ENCODE measurements at places on chromosomes 16 and 17. TPM values are rescaled to one million over a fixed set of nuclear protein-coding genes. Genes with fewer than 3 reads are reported as not detected.

Gene KRT12
- total RNA-seq = not detected

Gene C16orf89
- 2.5 TPM for total RNA-seq

Gene GGA2
- 24.4 TPM for total RNA-seq

Gene CACNB1
- 7.1 TPM for total RNA-seq

Gene GRIN2A
- total RNA-seq = 0.32 TPM

Gene NOD2
- total RNA-seq = not detected

Gene SRR
- 18.0 TPM for total RNA-seq

Gene CACNG5
- not detected for total RNA-seq

Gene NT5C3B
- 73.0 TPM for total RNA-seq

Gene SLC12A3
- total RNA-seq = not detected

Gene OR1A1
- total RNA-seq = not detected

Gene PARD6A
- 0.47 TPM for total RNA-seq
